ENCODE measurements at places on chromosomes 2 and 18. TPM values are rescaled to one million over a fixed set of nuclear protein-coding genes. Genes with fewer than 3 reads are reported as not detected.

The SERPINB12 gene
- total RNA-seq, result not detected

The KYNU gene
- total RNA-seq, result 0.62 TPM

The IL36G gene
- not detected for total RNA-seq

The SGPP2 gene
- total RNA-seq, result 5.2 TPM

DNA sequence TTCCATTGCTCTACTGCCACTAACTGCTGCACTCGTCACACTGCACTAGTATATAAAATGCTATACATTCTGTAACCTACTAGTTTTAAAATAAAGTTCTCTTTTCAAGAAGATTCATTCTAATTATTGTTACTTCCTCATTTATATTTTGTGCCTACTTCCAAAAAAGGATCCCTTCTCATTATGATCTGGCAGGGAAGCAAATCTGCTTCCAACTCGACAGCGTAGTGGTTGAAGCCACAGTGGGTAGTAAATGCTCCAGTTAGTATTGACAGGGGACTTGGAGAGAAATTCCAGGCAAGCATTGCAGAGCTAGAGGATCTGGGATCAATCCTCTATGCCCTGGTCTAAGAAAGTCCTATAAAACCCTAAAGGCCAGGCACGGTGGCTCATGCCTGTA, 53.3 kb upstream of the AP1S3 start:
- no peaks in the 10 kb centered on the region for H3K27me3 ChIP-seq
- H3K4me1 ChIP-seq, result no peaks in the 10 kb centered on the region
- no peak for DNase-seq
- H3K36me3 ChIP-seq, result no peaks in the 10 kb centered on the region
- no peak overlapping the region for H3K4me3 ChIP-seq
- H3K27ac ChIP-seq, result no peak overlapping the region

- no peaks in the 10 kb centered on the region for H3K36me3 ChIP-seq
- H3K27ac ChIP-seq, result peak overlapping the region; percentile 74
- H3K4me3 ChIP-seq, result peak overlapping the region; percentile 87
These were observed 491 bp downstream of the L3MBTL4 start for GRCh38 chr18:6414118-6414722.

DNA sequence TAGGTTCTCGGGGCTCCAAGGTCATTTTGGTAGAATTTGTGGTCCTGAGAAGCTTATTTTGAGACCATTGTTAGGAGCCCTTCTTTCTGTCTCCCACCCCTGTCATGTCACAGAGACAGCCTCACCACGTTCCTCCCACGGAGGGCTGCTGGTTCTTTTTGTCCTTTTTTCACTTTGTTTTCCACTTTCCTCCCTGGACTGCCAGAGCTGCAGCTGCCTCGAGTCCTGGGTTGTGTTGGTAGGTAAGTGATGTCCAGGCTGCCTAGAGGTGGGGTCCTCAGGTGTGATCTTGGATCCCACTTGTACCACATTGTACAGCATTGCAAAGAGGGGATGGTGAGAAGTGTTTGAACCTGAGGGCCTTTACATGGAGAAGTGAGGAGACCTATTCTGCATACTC, 130.2 kb upstream of the EML6 start:
- H3K27ac ChIP-seq, result no peak overlapping the region
- no peak overlapping the region for H3K4me3 ChIP-seq
- H3K4me1 ChIP-seq, result peaks cover 77% of the 10 kb centered on the region
- H3K36me3 ChIP-seq, result no peaks in the 10 kb centered on the region

- no peak overlapping the region for H3K4me3 ChIP-seq
- no peak overlapping the region for H3K27ac ChIP-seq
- H3K27me3 ChIP-seq, result no peaks in the 10 kb centered on the region
- no peak for DNase-seq
These were observed 200.1 kb downstream of the ARHGAP15 start for GRCh38 chr2:143329288-143329687.

- no peaks in the 10 kb centered on the region for H3K36me3 ChIP-seq
- no peaks in the 10 kb centered on the region for H3K27me3 ChIP-seq
- peaks cover 16% of the 10 kb centered on the region for H3K4me1 ChIP-seq
- no peak overlapping the region for H3K4me3 ChIP-seq
- DNase-seq, result no peak
- no peak overlapping the region for H3K27ac ChIP-seq
These were observed 277.9 kb upstream of the HS6ST1 start for GRCh38 chr2:128596396-128597120.

- DNase-seq, result no peak
- no peaks in the 10 kb centered on the region for H3K36me3 ChIP-seq
- peaks cover 41% of the 10 kb centered on the region for H3K4me1 ChIP-seq
- H3K4me3 ChIP-seq, result no peak overlapping the region
These were observed 31.0 kb upstream of the NCKAP5 start for GRCh38 chr2:133599211-133599803.

GRCh38 chr2:225120186-225120585, 77.9 kb upstream of the DOCK10 start:
- no peak for DNase-seq
- no peaks in the 10 kb centered on the region for H3K27me3 ChIP-seq
- no peak overlapping the region for H3K4me3 ChIP-seq
- no peak overlapping the region for H3K27ac ChIP-seq

DNA sequence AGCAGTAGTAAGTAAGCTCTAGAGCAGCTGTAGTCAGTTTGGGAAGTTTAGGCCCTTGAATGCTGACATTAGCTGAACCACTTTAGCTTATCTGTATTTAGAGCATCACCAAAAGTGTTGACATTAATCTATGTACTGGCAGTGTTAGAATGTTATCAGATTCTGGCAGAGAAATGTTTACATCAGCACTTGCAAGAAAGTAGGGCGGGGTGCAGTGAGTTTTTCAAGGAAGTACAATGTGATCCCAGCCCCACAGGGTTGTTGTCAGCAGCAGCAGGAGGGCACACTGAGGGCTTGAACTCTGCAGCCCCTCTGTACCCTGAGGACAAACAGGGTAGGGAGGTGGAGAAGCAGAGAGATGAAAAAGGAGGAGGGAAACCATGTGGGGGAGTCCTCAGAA, 35.5 kb upstream of the RMP24 start:
- H3K27me3 ChIP-seq, result no peaks in the 10 kb centered on the region
- no peaks in the 10 kb centered on the region for H3K36me3 ChIP-seq
- no peaks in the 10 kb centered on the region for H3K4me1 ChIP-seq

- H3K36me3 ChIP-seq, result no peaks in the 10 kb centered on the region
- H3K4me1 ChIP-seq, result peaks cover 5% of the 10 kb centered on the region
- no peak overlapping the region for H3K4me3 ChIP-seq
- DNase-seq, result no peak
- H3K27me3 ChIP-seq, result no peaks in the 10 kb centered on the region
These were observed 7.7 kb downstream of the RTP5 start for GRCh38 chr2:241877197-241877685.

DNA sequence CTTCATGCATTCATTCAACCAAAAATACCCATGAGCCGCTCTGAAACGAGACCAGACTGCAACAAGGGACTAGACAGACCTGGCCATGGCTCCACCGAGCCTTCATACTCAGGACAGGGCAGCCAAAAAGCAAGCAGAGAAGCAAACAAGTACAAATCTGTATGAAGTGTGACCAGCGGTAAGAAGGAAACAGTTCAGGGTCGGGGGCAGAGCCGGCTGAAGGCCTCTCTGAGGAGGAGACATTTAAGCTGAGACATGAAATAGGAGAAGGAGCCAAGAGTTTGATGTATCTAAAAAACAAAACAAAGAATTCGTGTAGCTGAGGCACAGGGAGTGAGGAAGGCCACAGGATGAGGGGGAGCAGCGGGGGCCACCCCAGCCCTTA, 21.3 kb upstream of the SLC66A3 start:
- no peak overlapping the region for H3K27ac ChIP-seq
- peak overlapping the region; percentile 67 for H3K4me3 ChIP-seq
- H3K36me3 ChIP-seq, result no peaks in the 10 kb centered on the region
- no peaks in the 10 kb centered on the region for H3K27me3 ChIP-seq
- no peak for DNase-seq
- peaks cover 35% of the 10 kb centered on the region for H3K4me1 ChIP-seq

DNA sequence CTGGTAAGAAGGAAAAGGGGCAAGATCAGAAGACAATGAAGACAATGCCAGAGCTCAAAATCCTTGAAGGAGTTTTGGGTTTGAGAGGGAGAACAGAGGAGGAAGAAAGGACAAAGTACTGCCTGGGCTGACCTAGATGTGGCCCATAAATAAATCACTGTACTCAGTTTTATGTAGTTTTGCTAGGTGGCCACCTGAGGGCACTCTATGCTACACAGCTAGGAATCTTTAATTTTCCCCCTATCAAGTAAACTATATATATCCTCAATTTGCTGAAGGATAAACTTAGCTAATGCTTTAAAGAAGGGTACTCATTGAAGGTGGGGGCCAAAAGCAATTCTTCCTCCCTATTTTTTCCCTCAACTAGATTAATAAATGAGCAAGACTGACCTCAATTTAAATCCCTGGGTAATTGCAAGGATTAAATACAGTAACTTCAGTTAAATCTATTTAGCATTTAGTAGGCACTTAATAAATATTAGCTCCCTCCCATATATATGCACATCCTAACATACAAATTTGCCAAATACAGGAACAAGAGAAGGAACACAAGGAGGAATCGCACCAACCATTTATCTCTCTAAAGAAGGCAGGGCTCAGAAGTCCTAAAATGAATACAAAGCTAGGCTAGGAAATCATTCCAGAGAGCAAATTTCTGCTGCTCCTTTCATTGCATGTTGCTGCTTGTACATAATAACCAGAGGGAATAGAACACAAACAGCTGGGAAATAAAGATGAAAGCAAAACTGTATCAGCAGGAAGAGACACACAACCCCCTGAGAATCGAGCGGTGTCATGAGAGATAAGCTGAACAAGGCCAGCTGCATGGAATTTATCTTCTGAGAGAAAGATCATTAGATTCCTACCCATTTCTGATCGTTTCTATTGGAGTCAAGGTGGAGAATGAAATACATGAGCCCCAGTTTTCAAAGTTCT, 540.1 kb downstream of the NRXN1 start:
- H3K36me3 ChIP-seq, result no peaks in the 10 kb centered on the region
- peaks cover 13% of the 10 kb centered on the region for H3K27me3 ChIP-seq
- no peak for DNase-seq
- H3K27ac ChIP-seq, result no peak overlapping the region
- H3K4me3 ChIP-seq, result no peak overlapping the region

GRCh38 chr2:217535957-217536708, 466.7 kb downstream of the TNS1 start:
- no peak for DNase-seq
- no peaks in the 10 kb centered on the region for H3K4me1 ChIP-seq
- no peaks in the 10 kb centered on the region for H3K27me3 ChIP-seq
- no peak overlapping the region for H3K4me3 ChIP-seq
- no peaks in the 10 kb centered on the region for H3K36me3 ChIP-seq

GRCh38 chr2:96207774-96208142, 869 bp downstream of the STARD7 start:
- DNase-seq, result no peak
- H3K4me1 ChIP-seq, result peaks cover 60% of the 10 kb centered on the region
- no peaks in the 10 kb centered on the region for H3K27me3 ChIP-seq
- H3K4me3 ChIP-seq, result peak overlapping the region; percentile 100
- no peaks in the 10 kb centered on the region for H3K36me3 ChIP-seq
